ENCODE measurements at places on chromosomes 11 and 22.
A peak's percentile ranks its signal among the peaks of the same experiment; 100 is the strongest.

DNA sequence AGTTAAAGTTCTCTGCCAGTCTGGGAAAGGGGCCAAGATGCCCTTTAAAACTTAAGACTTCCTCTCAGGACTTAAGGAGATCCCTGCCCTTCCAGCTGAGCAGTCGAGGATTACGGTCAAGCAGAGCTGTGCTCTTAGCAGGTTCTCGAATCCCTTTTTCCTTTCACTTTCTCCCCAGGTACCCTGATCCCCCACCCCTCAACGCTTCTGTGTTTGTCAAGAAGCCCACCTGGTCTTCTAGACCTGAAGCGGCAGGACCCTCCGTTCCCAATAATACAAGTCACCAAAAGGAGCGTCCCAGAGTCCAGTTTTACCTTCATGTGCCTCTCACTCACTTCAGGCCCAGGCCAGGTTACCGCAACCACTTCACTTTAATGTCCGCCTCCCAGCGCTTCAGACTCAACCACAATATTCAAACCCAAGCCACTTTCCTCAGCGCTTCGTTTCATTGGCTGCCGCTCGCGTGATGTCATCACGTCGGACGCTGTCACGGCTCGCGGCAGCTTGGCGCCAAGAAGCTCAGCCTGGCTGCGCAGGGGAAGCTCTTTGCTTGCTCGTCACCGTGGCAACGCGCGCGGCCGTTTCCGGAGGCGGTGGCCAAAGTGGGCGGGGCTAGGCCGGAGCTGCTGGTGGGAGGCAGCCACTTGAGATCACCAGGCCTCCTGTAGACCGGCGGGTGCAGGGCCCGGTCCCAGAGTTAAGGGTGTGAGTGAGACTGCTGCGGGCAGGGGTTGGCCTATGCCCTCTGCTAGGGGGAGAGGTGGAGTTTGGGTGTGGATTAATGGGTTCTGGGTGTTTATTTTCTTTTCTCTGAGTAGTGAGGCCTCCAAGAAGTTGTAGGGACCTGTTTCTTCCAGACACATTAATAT, at the start of the genes KIF18A and METTL15:
Gene KIF18A, minus strand, starts transcription at position 407 of the 869 bp plus-strand sequence. CDS start 10,209 bp downstream, outside the sequence.
Gene METTL15, plus strand, starts transcription at position 639 of the 869 bp plus-strand sequence. CDS start 4,947 bp downstream, outside the sequence.
- peak; percentile 97 for DNase-seq

- DNase-seq, result no peak
Observed at GRCh38 chr11:87298155-87298554, 260.4 kb downstream of the TMEM135 start.

- DNase-seq, result no peak
Observed at GRCh38 chr22:24327832-24328231, 57.2 kb downstream of the SPECC1L start.

GRCh38 chr11:19392847-19393518, 152.2 kb upstream of the E2F8 start:
- DNase-seq, result no peak

- no peak for DNase-seq
Observed at GRCh38 chr11:66919923-66920322, 38.3 kb downstream of the PC start.

GRCh38 chr11:119361056-119361787, 14.7 kb upstream of the MFRP start:
- DNase-seq, result peak; percentile 35

DNA sequence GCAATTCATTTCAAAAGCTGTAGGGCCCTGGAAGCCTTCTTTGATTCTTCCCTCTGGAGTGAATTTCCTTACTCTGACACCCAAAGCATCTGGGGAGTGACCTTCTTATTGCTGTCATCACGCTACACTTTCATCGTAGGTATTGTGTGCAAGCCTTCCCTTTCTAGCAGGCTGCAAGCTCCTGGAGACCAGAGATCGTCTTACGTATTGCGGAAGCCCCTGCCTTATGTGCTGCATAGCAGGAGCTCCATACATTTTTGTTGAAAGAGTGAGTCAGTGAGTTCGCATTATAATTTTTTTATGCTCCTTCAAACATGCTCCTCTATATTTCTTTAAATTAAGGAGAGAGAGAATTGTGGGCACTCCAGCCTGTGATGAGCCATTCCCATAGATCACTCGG, 21.2 kb upstream of the TMEM218 start:
- DNase-seq, result no peak

- no peak for DNase-seq
Observed at GRCh38 chr11:87572881-87573280, 535.1 kb downstream of the TMEM135 start.

DNA sequence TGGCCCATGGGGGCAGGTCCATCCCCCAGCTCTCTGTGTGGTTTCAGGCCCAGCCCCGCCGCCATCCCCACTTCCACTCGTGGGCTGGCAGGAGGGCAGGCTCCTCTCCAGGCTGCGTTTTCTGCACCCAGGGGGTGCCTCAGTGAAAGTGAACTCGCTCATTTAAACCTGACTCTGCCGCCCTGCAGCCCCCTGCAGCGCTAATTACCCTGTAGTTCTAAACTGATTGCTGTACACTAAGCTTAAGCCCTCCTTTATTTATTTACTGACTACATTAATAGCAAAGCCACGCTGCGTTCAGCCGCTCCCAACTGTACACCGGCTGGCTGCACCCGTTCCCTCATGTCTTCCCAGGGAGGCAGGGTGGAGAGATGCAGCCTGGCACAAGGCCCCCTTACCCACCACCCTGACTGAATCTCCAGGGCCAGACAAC, 36.6 kb upstream of the NNMT start:
- DNase-seq, result no peak

DNA sequence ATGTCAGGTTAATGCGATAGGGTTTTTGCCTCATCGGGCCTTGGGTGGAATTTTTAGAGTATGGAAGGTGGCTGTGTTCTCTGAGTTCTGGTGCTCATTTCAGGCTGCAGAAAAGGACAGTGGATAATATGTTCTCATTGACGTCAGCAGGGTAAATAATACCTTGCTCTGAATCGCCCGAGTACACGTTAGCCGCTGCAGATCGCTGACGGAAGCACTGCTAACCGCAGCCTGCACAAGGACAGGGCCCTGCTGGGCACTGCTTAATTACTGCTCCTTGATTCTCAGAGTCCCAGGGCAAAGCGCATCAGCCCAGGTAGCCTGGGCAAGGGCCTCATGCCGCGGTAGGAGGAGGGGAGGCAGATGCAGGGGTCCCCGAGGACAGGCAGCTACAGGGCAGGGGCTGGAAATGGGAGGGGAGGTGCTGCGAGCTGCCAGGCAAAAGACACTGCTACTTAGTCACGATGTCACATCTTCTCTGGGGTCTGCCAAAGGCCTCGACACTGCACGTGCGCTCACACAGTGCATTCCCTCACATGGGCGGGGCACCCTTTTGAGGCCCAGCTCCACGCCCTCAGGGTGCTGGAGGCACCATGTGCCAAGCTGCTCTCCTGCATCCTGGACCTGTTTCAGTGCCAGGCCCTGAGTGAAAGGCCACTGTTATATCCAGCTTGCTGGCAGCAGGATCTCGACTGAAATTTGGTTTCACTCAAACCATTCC, 35.2 kb downstream of the PPP2R1B start:
- no peak for DNase-seq

GRCh38 chr11:115657586-115657985, 153.4 kb upstream of the CADM1 start:
- no peak for DNase-seq

GRCh38 chr11:35223371-35223796, 84.4 kb downstream of the CD44 start:
- no peak for DNase-seq

DNA sequence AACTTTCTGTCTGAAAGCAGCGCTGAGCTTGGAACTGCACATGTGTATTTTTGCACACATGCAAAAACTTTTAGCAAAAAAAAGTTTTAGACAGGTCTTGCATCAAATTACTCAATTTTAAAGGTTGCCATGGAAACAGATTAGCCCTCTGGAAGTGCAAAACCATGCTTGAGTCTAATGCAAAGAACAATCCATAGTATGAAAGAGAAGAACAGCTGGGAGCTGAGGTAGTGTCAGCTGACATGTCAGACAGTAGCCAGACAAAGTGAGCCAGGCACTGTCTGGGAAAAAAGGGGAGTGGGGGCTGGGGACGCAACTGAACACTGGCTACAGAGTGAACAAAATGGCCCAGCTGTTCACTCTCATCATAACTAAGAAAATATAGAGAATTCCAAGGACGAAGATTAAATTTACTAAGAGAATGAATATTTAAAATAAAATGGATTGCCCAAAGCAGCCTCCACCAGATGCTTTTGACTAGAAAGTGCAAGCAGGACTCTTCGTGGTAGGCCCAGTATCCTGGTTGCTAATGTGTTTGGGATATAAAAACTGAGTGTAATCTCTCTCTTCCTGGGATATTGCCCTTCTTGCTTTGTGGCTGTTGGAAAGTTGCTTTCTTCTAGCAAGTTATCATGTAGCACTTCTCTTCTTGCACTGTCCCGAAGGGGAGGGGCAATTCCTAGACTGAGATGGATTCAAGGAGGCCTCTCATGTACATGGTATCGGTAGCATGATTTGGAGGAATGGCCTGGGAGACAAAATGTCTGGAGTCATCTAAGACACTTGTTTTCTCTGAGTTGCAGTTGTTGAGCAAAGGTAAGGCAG, 434.1 kb upstream of the FAT3 start:
- no peak for DNase-seq

GRCh38 chr11:70900540-70900939, 351.8 kb downstream of the SHANK2 start:
- DNase-seq, result no peak

DNA sequence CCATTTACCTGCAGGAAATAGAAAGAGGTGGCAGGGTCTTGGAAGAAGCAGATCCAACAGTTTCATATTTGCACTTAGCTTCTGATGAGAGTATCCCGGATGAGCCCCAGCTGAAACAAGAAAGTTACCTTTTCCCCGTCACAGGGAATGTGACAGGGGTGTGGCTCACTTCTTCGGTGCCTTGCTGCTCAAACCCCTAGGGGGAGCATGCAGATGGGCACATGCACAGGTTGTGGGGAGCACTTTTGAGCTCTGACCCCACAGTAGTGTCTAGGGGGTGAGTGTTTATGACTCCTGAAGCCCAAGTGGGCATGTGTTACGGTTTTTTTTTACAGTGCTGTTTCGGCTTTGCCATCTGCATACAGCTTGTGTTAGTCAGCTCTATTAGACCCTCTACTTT, 1221.0 kb downstream of the JRKL start:
- DNase-seq, result no peak

Data from NCI-H187 (cell line).